Stimulated activated CD8-positive, alpha-beta memory T cell treated with anti-CD3 and anti-CD28 coated beads, Interleukin-4, amount 100 ng/mL, for 1 hour (primary cell): ENCODE measurements at places on chromosomes 6 and 20.

GRCh38 chr6:15473741-15474161 is 189.1 kb downstream of the DTNBP1 start:
- no peak for DNase-seq

DNA sequence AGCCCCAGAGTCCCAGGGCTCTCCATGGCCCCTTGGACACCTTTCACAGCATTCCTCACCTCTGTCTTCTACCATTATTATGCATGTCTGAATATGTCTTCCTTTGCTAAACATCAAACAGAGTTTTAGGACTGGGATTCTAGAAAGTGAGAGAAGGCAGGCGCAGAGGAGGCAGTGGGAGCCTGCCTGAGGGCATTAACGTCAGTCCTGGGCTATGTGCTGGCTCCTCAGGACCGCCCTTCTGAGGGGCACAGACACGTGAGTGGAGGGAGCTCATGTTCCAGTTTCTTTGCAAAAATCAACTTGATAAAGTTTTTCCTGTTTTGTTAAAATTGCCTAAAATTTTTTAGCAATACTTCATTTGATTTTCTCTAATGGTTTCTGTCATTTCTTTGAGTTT is 38.0 kb downstream of the C6orf15 start:
- no peak for DNase-seq

DNA sequence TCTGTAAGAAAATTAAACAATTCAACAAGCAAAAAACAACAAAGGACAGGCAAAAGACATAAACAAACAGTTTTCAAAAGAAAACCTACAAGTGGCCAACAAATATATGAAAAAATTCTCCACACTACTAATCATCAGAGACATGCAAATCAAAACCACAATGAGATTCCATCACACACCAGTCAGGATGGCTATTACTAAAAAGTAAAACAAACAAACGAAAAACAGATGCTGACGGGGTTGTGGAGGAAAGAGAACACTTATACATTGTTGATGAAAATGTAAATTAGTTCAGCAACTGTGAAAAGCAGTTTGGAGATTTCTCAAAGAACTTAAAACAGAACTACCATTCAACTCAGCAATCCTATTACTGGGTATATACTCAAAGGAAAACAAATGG is 537.6 kb downstream of the HDGFL1 start:
- no peak for DNase-seq

GRCh38 chr6:130376936-130377335 is 11.1 kb downstream of the TMEM200A start:
- DNase-seq: no peak

- DNase-seq: no peak
Measured at GRCh38 chr20:760751-761417, 7.4 kb downstream of the SLC52A3 start.

GRCh38 chr6:129946439-129947140 is 71.8 kb upstream of the L3MBTL3 start:
- no peak for DNase-seq

- DNase-seq: no peak
Measured at GRCh38 chr20:19850198-19850533, 92.1 kb downstream of the RIN2 start.

GRCh38 chr6:44115866-44116265 is 11.4 kb downstream of the MRPL14 start:
- no peak for DNase-seq

- no peak for DNase-seq
Measured at GRCh38 chr6:54059683-54060082, 51.6 kb upstream of the MLIP start.

DNA sequence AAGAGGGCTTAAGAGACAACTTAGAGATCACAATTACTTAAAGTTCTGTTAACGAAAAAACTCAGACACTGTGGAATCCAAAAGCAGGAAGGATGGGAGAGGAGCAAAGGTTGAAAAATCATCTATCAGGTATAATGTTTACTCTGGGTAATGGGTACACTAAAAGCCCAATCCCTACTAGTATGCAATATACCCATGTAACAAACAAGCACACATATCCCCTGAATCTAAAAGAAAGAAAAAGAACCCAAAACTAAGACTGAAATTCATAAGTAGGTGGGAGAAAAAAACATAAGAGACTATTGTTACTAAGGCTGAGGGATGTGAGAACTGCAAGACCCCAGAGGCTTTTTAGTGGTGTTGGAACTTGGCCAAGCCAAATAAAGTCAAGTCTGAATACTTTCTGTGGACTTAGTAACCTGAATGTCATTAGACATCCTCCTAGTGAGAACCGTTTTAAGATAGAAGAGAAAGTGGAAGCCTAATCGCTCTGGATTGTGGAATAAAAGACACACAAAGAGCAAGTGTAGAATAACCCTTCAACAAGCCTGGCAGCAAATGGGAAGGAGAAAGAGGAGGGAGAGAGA is 189.4 kb upstream of the RNF217 start:
- no peak for DNase-seq

- DNase-seq: no peak
Measured at GRCh38 chr20:15716256-15716655, 857.0 kb downstream of the KIF16B start.

DNA sequence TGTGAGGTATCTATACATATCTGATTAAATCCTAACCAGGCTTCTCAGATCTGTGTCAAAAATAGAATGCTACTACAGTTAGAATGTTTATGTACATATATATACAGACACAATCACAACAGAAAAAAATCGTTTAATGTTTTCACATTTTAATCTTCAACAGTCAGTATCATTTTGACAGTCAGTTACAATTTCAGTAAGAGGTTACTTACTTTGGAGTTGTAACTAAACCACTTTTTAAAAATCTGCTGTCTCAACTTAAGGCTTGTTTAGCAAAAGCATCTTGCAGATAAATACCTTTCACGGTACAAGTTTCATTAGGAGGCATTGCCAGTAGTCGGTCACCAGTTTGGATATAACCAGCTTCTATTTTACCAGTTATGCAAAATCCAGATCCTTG is 32.3 kb upstream of the ALDH8A1 start:
- DNase-seq: no peak

GRCh38 chr6:53263917-53264316 is 84.8 kb downstream of the ELOVL5 start:
- no peak for DNase-seq

GRCh38 chr6:153525998-153526397 is 394.9 kb upstream of the RGS17 start:
- DNase-seq: no peak
